Cerebellar cortex (tissue), 1 donor: ENCODE measurements at places on chromosomes 3 and 15.

DNA sequence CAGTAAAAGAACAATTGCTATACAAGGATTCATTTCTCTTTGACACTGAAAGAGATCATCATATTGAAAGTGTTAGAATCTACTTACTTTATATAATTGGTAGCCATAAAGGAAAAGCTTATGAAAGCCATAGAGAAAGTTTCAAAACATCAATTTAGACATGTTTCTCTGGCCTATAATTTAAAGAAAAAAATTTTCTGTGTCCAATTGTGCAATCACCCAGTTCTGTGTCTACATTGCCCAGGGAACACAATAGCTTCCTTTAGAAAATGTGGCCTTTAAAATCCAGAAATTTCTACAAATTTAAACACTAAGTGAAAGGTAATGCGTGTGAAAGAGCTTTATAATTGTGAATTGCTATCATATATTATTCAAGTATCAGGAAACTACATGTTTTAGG is 259.2 kb downstream of the GBE1 start:
- no peak for DNase-seq

DNA sequence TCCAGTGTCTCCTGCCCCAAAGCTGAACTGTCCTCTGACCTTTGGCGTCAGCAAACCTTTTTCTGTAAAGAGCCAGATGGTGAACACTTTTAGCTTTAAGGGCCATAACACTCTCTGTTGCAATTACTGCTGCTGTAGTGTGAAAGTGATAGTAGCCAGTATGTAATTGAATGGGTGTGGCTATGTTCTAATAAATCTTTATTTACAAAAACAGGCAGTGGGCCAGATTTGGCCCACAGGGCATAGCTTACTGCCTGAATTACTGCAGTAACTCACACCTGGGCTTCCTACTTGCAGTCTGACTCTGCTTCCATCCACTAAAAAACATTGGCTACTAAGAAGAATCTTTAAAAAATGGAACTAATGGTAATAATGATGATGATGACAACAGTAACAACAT is 68.0 kb upstream of the SLC6A11 start:
- DNase-seq, result no peak

DNA sequence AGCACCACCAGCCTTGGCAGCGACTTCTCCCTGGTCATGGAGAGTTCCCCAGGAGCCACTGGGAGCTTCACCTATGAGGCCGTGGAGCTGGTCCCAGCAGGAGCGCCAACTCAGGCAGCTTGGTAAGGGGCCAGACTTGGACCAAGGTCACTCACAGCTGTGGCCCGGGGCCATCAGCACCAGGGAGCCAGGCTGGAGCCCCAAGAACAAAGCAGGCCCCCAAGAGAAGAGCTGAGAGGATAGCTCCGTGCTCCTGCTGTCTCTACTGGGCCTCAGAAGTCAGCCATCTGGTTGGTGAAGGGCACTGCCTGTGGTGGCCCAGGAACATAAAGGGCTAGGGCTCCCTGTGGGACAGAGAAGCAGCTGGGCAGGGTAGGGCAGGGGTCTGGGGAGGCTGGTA is 14.7 kb upstream of the CPNE9 start:
- DNase-seq, result no peak

DNA sequence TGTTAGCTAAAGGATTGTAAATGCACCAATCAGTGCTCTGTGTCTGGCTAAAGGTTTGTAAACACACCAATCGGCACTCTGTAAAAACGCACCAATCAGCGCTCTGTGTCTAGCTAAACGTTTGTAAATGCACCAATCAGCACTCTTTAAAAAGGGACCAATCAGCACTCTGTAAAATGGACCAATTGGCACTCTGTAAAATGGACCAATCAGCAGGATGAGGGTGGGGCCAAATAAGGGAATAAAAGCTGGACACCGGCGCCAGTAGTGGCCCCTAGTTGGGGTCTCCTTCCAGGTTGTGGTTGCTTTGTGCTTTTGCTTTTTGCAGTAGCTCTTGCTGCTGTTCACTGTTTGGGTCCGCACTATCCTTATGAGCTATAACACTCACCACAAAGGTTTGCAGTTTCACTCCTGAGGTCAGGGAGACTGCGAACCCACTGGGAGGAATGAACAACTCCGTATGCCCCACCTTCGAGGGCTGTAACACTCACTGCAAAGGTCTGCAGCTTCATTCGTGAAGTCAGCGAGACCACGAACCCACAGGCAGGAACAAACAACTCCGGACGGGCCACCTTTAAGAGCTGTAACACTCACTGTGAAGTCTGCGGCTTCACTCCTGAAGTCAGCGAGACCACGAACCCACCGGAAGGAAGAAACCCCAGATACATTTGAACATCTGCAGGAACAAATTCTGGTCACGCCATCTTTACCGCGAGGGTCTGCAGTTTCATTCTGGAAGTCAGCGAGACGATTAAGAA is 1.1 kb upstream of the SUCLG2 start:
- DNase-seq, result no peak

GRCh38 chr3:88467191-88467590 is 317.4 kb downstream of the C3orf38 start:
- no peak for DNase-seq

- DNase-seq, result no peak
Measured at GRCh38 chr15:58285921-58286278, 145.9 kb upstream of the LIPC start.

GRCh38 chr3:186217820-186218164 is 108.9 kb upstream of the ETV5 start:
- DNase-seq, result no peak

- DNase-seq, result no peak
Measured at GRCh38 chr3:66469220-66469640, 31.6 kb downstream of the LRIG1 start.

DNA sequence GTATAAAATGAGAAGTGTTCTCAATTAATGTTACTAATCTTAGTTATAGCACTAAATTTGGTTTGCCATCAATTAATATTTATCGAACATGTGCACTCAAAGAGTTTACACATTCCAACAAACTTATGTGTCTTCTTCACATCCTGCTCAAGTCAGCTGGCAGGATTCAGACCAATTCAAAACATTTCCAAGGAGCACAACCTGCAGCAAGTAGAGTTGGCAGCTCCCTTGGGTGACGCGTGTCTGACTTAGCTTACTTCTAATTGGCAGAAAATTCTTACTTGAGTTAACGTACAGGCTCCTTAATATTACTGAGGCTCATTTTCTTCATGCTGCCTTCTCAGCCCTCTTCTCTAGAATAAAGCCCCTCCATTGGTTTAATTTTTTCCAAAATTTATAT is 110.4 kb upstream of the PFN2 start:
- DNase-seq, result no peak

DNA sequence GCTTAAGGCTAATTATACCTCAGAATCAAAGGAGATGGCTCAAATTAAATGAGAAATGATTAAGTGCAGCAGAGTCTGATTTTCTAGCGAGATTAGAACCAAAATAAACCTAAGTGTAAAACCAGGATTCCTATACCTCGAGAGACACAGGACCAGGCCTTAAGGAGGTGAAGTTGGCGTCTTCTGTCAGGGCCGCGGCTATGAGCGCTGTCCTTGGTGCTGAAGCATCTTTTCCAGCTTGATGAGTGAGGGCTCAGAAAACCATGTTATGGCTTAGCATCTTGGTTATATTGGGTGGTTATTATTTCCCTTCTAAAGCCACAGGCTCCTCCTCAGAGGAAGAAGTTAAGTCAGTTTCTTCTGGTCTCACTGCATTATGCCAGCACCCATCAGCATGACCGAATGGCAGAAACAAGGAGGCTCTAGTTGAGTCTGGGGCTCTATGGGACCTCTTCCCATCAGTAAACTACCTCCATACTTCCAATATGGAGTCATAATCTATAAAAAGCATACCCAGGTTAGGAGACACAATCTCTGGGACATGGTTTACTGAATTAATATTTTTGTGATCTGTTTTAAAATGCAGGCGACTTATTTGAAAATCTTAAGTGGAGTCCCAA is 120.1 kb upstream of the NMNAT3 start:
- DNase-seq, result no peak

- no peak for DNase-seq
Measured at GRCh38 chr3:51676102-51676640, 5.1 kb downstream of the TEX264 start.

DNA sequence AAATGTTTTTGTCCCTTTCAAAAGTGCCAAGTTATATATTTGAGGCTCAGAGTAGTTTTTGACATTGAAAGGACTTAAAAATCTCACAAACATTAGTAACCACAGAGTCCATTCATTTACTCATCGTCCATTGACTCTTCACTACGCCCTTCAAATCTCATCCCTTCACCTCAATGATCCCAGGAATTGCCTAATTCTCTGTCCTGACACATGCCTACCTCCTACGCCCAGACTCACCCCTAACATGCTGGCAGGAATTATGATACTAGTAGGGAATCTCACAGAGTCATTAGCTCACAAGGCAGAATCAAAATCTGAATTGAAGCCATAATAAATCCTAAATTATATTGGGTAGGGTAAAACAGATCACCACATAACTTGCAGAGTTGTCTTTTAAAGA is 410.1 kb downstream of the RAP2B start:
- DNase-seq, result no peak

DNA sequence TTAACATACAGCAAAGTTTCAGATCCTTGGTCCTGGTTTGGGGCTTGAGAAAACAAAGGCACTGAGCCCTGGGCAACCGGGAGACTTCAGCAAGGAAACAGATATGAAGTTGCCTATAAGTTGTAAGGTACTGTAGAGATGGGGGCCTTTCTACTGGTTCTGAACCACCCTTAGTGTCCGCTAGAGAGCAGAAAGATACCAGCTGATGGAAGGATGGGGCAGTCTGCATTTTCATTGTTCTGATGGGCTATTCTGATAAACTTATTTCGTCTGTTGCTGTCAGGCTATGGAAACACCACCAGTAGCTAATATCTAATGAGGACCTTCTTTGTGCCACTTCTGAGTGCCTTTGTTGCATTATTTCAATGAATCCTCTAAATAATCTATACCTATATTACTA is 38.7 kb downstream of the FGD5 start:
- no peak for DNase-seq

GRCh38 chr15:74128785-74129585 is 1.4 kb upstream of the ISLR2 start:
- DNase-seq, result no peak

GRCh38 chr3:12465836-12466225 is 18.4 kb upstream of the TSEN2 start:
- no peak for DNase-seq

GRCh38 chr15:91049378-91050127 is 27.2 kb upstream of the VPS33B start:
- DNase-seq, result peak; percentile 90

- DNase-seq, result no peak
Measured at GRCh38 chr3:128222796-128223385, 69.6 kb downstream of the EEFSEC start.

- DNase-seq, result no peak
Measured at GRCh38 chr3:8493744-8494143, 7.9 kb upstream of the LMCD1 start.

- DNase-seq, result no peak
Measured at GRCh38 chr3:112097378-112097777, 11.2 kb downstream of the C3orf52 start.

- DNase-seq, result peak; percentile 72
Measured at GRCh38 chr3:114451561-114452018, 157.8 kb downstream of the TIGIT start.

GRCh38 chr3:69879051-69879450 is 120.5 kb upstream of the SAMMSON start:
- DNase-seq, result no peak

DNA sequence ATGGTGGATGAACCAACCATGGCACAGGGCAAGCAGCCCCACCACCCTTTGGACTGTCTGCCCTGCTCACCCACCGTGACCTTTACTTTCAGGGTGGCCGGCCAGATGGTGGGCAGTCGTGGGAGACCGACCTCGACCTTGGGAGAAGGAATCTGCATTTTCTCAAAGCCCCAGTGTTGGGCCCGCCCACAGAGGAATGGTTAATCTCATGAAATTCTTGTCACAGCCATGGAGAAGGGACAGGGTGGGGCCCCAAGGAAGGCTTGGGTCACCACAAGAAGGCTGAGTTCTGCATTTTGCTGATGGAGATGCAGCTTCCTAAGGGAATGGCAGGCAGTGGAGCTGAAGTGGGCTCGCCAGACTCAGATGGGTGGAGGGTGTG is 2.9 kb downstream of the PLXND1 start:
- DNase-seq, result no peak

- DNase-seq, result no peak
Measured at GRCh38 chr15:55816017-55816416, 73.1 kb upstream of the PRTG start.

- no peak for DNase-seq
Measured at GRCh38 chr3:62332017-62332416, 41.3 kb downstream of the FEZF2 start.

GRCh38 chr3:69724722-69725435 is 14.4 kb upstream of the MITF start:
- no peak for DNase-seq

- no peak for DNase-seq
Measured at GRCh38 chr3:36738702-36739101, 25.7 kb downstream of the DCLK3 start.

GRCh38 chr3:124758851-124759635 is 28.8 kb downstream of the UMPS start:
- no peak for DNase-seq

GRCh38 chr3:188343894-188344293 is 189.9 kb downstream of the LPP start:
- peak; percentile 32 for DNase-seq

- no peak for DNase-seq
Measured at GRCh38 chr15:71332431-71333004, 217.2 kb downstream of the THSD4 start.

GRCh38 chr3:194156095-194156494 is 20.1 kb downstream of the HES1 start:
- no peak for DNase-seq

- no peak for DNase-seq
Measured at GRCh38 chr15:98620020-98620419, 28.3 kb upstream of the IGF1R start.

DNA sequence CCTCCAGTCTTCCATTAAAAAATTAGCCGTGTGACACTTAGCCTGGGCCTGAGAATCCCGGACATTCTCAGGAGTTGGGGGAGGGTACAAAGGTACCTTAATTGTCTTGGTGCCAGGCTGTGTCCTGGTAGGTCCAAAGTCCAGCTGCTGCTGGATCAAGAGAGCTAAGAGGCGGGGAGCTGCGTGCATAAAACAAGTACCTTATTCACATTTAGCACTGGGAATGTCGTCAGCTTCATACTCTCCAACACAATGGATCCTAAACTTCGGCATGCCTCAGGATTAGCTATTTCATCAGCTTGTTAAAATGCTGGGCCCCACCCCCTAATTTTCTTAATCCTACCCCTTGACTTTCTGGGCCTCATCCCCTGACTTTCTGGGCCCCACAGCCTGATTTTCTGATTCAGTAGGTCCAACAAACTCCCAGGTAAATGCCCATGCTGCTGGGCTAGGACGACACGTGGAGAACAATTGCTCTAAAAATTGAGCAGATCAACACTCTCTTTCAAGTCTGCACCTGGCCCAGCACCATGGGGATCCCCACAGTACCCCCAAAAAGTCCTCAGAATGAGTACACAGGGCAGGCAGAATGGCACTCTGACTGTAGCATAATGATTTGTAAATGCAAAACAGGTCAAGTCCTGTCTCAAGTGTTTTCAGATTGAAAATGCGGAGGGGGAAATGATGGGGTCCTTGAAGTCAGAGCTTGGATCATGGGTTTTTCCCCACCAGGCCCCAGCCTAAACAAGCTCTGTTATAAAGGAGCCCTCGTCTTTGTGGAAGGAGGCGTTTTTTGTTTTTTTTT is 5.6 kb upstream of the AEN start:
- peak; percentile 48 for DNase-seq
